Stimulated activated naive CD4-positive, alpha-beta T cell (primary cell): ENCODE measurements at places on chromosomes 11 and 22.

GRCh38 chr11:46889689-46890475, 28.5 kb downstream of the LRP4 start:
- DNase-seq, result peak; percentile 53

DNA sequence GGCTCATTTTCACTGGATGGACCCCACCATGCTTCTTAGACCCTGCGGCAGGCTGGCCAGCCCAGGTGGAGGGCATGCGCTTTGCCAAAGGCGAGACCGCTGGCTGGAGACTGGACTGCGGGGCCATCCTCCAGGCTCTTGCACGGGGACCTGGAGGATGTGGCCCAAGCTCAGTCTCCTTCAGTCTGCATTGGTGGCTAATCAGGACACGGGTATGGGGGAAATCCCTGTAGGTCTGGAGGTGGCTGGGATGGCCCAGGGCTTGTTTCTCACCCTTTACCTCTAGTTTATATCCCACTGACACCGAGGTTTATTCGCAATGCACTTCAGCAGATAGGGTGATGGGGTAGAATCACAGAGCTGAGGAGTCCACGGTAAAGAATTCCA, 45.0 kb downstream of the BCR start:
- no peak for DNase-seq

DNA sequence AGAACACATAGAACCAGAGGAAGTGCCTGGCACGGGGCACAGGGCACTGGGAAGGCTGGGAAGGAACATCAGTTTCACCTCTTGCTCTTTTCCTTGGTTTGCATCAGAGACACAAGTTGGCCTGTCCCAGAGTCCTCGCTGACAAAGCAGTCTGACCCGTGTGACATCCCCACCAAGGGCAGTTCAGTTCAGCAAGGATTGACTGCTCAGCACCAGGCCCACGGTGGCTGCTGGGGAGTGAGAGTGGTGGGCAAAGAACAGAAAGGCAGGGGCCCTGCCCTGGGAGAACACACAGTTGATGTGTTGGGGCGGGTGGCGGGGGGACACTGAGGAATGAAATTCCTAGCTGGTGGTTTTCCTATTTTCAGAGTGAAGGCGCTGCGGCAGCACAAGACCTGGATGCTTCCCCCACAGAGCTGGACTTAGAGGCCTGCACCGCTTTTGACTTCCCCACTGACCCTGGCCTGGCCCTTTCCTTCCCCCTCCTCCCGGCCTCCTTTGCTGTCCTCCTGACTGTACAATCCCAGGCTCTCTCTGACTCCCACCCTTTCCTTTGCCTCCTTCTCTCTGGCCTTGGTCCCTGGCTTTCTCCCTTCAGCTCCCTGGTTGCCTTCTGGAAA, 2.2 kb upstream of the TMPRSS13 start:
- no peak for DNase-seq

DNA sequence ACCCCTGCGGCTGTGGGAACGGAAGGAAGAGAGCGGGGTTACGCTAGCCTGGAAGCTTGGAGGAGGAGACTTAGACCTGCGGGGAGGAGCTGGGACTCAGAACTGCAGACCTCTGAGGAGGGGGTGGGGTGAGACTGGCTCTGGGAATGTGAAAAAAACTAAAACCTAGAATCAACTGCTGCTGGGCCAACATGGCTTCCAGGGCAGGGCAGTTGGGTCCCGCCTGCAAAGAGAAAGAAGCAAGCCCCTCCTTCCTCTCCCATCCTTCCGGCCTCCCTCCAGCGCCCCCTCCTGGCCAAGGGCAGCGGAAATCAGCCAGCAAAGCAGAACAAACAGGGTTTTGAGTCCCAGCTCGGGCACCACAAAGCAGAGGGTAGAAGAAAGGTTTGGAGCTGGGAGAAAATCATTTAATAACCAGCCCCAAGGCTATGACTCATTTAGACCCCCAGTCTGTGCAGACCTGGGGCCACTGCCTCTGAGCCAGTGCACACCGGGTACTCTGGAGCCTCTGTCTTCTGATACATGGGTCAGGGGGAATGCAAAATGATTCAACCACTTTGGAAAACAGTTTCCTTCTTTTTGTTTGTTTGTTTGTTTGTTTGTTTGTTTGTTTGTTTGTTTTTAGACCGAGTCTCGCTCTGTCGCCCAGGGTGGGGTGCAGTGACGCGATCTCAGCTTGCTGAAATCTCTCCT, 7.3 kb upstream of the NCF4 start:
- DNase-seq, result peak; percentile 89

DNA sequence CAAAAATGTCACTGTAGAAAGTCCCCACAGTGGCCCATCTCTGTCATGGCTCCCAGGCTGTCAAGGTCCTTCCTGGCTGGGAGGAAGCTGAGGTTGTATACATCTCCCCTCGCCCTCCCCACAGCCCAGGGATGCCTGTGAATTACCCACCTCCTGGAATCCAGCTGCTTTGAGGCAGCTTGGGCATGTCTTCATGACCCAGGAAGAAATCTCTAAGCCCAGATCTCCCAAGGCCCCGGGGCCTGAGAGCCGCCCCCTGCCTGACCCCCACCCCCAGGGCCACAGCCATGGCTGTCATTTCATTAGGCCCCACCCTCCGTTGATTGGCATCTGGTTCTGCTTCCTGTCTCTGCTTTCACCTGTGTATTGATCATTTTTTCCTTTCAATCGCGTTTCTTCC, 207.5 kb downstream of the TBC1D22A start:
- DNase-seq, result no peak

DNA sequence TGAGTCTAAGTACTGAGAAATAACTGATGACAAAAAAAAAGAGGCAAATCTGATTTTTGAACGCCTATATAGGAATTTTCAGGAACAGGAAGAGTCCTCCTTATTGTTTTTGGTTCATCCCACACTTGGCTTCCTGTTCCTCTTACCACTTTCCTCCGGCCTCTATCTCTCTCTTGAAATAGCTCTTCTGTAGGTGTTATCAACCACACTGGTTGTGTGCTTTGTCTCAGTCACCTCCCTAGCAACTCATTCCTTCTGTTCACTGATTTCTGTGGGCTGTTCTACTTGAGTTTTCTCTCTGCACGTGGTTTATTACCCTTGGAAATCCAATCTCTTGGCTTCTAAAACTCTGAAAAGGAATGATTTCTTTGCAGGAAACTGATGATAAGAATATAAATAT, 78.7 kb upstream of the C11orf87 start:
- no peak for DNase-seq

DNA sequence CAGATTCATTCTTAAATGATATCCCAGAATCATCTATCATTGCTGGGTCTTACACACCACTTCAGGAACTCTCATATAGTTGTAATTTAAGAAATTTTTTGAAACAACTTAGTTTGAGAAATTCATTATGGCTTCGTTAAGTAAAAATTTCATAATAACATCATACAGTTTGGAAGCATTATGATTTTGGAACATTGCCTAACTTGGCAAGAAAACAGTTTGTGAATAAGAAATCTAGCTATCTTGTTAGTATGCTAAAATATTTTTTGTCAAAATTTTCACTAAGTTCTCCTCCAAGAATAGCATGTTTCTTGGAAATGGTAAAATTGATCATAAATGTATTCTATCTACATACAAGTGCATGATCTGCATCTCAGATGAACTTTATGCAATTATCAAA, 217.7 kb downstream of the CNTN5 start:
- no peak for DNase-seq

DNA sequence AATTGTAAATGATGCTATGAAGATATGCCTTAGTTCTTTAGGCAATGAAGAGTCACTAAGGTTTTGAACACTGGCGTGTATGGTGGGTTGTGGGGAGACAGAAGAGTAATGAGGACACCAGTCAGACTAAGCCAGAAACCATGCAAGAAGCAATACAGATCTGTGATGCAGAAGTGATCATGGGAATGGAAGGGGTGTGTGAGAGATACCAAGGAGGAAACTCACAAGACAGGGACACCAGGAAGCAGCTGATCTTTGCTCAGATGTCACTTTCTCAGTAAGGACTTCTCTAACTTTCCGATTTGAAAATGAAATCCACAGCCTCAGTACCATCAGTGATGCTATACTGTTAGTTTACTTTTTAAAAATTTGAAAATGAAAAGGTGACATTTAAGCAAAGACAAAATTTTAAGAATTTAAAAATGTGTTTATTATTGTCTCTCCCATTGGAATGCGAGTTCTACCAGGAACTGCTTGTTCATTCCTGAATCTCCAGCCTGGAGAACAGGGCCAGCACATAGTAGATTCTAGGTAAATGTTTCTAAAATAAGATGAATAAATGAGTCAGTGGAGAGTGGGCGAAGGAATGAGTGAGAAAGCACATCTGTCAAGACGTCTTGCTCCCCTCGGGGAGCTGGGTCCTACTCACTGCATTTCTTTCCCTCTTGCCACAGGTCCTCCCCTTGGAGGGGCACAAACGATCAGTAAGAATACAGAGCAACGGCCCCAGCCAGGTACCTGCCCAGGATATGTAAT, 60.4 kb downstream of the KCNJ1 start:
- DNase-seq, result no peak

DNA sequence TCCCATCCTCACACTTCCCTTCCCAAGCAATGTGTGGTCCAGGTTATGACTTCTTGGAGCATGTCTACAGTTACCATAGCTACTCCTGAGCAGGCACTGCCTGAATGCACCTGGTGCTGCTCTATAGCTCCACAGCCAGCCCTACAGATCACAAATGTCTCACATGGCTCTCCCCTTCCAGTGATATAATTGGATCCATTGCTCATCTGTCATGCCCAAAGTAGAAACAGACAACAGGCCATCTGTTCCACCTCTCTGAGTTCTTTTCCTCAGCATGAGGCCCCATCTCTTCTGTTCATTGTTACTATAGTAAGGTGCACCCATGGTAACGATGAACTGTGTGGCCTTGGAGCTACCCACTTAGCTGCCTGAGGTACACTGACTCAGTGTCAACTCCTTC, 320.3 kb upstream of the ZC3H12C start:
- DNase-seq, result no peak
